ENCODE measurements at places on chromosomes 13 and 19. TPM values are rescaled to one million over a fixed set of nuclear protein-coding genes. Genes with fewer than 3 reads are reported as not detected.
A peak's percentile ranks its signal among the peaks of the same experiment; 100 is the strongest.

- DNase-seq: no peak
Measured at GRCh38 chr19:11165486-11166030, 10.0 kb upstream of the SPC24 start.

DNA sequence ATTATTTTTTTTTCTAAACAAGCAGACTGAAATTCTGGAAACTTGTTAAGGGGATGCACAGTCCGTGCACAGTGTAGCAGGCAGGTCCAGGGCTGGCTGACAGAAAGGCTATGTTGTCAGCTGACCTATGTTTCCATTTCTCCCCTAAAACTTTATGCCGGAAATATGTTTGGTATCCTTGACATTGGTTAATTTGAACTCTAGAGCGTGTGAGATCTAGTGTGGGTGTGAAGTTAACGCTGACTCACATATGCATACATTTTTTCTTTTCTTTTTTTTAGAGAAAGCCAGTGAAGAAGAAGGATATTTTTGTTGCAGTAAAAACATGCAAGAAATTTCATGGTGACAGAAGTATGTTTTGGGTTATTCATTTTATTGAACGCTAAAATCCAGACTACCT, 76.6 kb downstream of the B3GLCT start:
- no peak for DNase-seq

- DNase-seq: no peak
Measured at GRCh38 chr19:32682317-32682716, 6.7 kb downstream of the RGS9BP start.

DNA sequence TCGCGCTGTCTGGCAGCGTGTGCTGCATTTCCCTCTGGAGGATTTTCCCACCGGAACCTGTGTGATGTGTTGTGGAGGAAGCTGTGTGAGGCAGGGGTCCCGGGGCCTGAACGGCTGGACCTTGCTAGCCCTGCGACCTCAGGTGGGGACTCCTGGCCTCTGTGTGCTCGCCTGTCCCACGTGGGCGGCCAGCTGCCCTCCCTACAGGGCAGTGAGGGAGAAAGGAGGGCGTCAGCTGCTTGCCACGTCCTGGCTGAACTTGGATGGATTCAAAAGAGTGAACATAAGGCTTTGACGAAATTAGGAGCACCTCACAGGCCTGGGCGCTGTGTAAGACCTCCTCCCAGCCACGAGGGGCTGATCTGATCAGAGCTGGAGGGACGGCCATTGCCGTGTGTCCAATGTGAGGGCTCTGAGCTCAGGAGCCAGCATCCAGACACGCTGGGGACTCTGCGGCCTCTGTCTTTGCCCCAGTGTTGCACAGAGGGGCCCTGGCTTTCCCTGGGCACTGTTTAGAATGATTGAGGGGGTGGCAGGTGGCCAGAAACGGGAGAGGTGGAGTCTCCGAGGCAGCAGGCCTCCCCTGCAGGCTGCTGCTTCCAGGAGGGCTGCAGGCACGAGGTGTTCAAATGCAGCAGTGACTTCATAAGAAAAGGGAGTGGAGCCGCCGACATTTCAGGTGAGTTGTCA, 13.0 kb downstream of the TFDP1 start:
- no peak for DNase-seq

DNA sequence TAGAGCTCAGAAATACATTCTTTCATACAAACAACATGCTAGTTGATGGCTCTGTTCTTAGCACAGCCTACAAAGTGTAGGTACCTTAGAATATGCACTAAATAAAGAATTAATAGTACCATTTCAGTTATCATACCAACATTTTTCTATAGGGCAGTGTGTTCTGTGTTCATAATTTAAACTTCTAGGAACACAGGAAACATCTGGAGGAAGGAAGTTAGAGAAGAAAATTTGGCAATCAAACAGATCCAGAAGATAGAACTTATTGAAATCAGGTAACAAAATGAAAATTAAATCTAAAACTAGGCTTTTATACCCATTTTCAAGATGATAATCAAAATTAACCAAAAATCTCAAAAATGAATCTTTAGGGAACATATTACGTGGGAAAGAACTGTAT, 527.5 kb downstream of the DCT start:
- DNase-seq: no peak

DNA sequence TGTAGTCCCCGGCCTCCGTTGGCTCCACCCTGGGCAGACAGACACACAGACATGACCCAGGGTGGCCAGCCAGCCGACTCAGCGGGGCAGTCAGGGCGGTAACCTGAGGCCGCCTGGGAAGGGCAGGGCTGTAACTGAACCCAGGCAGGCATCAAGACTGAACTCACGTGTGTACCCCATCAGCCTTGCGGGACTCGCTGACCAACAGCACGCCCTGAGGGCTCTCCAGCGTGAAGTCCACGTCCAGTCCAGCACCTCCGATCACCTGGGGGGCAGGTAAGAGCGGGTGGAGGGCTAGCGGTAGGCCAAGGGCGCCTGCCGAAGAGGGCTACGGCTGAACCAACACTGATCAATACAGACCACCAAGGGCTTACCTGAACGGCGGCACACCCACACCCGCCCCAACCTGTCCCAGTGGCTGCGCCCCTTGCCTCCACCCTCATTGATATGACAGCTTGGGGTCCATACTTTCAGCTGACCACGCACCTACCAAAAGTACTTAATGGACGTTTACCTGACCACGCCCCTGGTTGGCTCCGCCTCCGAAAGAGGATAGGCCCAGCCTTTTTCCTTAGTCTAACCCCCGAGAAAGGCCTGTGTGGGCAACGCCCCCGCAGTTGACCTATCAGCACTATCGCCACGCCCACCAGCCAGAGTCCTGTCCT, 791 bp downstream of the TMED1 start:
- peak; percentile 21 for DNase-seq

- no peak for DNase-seq
Measured at GRCh38 chr13:60150538-60150937, 13.2 kb downstream of the DIAPH3 start.

GRCh38 chr19:46376241-46377153, 29.6 kb downstream of the PPP5C start:
- no peak for DNase-seq

DNA sequence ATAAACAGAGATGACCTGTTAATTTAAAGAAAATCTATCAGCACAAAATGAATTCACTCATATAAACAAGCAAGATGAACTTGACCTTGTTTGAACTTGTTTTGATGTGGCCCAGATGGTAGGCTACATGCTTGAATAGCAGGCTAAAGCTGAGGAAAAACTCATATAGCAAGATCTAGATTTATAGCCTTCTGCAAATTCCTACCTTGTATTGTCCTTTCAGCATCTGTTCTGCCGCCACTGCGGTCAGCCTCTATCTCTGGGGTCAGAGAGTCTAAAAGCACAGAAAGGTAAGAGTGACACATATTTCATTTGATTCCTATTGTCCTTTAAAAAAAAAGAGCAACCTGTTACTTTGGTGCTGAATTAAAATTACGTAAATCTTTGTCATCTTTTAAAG, 392.1 kb downstream of the DACH1 start:
- DNase-seq: no peak

DNA sequence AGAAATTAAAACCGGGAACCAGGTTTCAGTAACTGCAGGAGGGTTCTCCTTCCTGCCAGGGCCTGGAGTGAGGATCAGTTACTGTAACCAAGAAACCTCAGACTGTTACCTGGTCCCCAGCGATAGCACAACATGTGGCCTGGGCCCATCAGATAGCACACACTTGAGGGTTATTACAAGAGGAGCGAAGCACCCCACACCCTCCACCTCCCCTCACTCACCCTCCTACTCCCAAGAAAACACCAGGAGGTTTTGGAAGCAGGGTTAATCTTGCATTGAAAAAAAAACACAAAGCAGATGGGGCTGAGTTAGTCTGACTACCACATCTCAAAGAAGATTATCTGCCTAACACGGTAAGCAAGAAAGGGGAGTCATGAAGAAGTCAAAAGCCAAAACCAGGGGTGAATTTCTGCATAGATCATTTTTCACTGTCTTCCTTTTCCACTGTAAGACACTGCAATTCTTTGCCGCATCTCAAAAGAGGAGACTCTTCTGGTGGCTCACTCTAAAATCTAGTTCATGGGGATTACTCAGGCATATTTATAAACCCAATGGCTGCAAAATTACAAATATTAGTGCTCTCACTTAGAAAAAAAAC, 75.9 kb upstream of the DOCK9 start:
- no peak for DNase-seq

GRCh38 chr13:27624071-27624470, 2.4 kb downstream of the POLR1D start:
- no peak for DNase-seq

- no peak for DNase-seq
Measured at GRCh38 chr19:50897612-50898011, 13.6 kb downstream of the KLK4 start.

DNA sequence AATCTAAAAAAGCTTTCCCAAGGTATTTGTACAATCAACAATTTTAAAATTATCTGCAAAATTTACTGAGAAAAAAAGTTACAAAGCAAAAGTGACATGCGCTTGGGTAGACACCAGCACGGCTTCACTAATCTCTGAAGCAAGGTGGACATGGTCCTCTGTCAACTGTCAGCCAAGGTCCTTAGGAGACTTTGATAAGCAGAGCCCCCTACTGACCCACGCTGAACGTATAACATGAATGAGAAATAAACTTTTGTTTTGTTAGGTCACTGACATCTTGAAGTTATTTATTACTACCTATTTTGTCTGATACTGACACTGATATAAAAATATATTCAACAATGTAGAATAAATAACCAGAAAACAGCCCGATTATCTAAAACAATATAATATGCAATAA, 100.7 kb upstream of the OBI1 start:
- no peak for DNase-seq

GRCh38 chr13:113742000-113742441, 17.0 kb upstream of the TMEM255B start:
- DNase-seq: no peak

- no peak for DNase-seq
Measured at GRCh38 chr13:72622546-72622945, 104.9 kb downstream of the MZT1 start.

- DNase-seq: no peak
Measured at GRCh38 chr19:642767-643727, 3.4 kb downstream of the FGF22 start.

GRCh38 chr13:33249066-33249465, 36.5 kb downstream of the STARD13 start:
- DNase-seq: peak; percentile 83

DNA sequence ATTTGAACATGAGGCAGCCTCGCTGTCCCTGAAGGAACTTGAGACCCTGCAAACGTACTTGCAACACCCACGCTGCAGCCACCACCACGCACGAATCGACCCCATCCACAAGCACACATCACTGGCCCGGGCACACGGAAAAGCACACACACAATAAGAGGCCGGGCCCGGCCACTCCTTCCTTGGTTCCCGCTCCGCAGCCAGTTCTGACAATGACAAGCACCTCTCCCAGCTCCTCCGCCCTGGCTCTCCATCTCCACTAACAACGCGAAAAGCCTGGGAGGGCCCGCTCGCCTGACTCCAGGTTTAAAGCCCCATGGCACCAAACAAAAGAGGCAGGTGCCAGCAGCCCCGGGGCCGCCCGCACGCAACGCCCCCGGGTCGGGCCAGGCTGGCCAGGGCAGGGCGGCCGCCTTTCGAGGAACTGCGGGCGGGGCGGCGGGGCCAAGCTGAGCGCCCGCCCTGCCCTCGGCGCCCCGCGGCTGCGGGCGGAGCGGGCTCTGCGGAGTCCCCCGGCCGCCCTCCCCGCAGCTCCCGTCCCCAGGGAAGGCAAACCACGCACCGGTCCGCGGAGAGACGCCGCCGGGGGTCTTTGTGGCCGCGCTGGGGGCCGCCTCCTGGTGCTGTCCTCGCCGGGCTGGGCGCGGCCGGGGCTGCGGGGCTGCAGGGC, 495 bp downstream of the DCLK1 start:
- DNase-seq: no peak

GRCh38 chr19:49567861-49568441, 12.4 kb downstream of the NOSIP start:
- no peak for DNase-seq

DNA sequence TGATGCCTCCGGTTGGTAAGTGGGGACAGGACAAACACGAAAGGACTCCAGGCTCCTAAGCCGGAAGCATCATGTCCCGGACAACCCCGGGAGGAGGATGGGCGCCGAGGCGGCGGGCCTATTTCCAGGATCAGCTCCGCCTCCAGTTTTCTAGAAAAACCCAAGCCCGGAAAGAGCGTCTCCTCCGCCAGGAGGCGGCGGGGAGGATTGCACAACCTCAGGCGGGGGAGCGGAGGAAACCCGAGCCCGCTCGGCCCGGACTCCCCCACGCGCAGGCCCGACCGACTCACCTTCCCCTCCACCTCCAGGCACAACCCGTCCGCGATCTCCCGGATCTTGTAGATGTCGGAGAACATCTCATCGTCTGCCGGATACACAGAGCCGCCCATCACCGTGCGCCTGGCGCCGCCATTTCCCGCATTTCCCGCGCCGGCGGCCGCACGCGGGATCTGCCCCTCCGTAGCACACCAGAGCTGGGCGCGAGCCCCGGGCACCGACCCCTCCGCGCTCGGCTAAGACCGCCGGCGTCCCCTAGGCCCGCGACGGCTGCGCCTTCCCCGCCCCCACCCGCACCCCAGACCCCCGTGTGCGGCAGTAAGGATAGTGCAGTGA, 455 bp downstream of the TPT1 start:
- DNase-seq: peak; percentile 89

DNA sequence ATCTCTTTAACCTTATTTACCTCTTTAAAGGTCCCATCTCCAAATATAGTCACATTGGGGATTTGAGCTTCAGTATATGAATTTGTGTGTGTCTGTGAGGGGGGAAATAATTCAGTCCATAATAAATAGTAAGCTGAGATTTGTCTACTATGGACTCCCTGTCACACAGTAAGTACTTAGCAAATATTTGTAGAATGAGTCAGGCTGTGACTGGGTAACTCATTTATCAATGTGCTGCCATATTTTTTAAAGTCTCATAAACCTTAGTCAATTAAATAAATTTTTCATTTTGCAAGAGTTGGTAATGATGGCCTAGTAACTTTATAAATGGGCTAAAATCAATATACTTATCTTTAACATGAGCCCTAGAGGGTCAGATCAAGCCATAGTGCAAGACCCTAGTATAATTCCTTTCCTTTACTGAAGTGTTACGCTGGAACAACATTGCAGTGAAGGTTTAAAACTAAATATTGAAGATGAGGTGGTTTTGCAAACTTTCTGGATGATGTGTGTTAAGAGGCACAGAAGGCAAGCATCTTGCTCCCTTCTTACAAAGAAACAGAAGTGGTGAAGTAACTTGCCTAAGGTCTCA, 305.1 kb downstream of the KCNRG start:
- peak; percentile 65 for DNase-seq

- peak; percentile 17 for DNase-seq
Measured at GRCh38 chr13:96632536-96633320, 361.5 kb downstream of the OXGR1 start.

DNA sequence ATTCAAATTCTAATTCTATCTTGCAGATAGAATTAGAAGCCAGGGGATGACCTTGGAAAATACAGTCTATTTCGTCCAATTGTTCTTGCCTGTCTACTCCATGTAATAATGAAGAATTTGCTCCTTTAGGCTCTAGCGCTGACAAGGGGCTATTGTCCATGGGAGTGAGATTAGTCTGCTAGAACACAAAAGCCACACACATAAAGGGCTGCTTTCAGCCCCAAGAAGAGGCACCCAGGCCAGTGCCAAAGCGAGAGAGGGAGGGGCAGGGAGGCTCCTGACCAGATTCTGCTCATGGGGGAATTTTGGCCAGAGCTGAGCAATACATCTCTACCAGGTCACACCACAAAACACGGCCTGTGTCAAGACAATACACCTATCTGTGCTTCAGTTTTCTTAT, 1306.9 kb downstream of the UQCRFS1 start:
- DNase-seq: no peak

Gene MEF2B
- polyA plus RNA-seq: 0.65 TPM

Gene F10
- 0.14 TPM for polyA plus RNA-seq

Gene CYP2F1
- not detected for polyA plus RNA-seq

Gene PCCA
- 5.1 TPM for polyA plus RNA-seq

Gene ZNF430
- polyA plus RNA-seq: 7.0 TPM

Gene RGCC
- 95.0 TPM for polyA plus RNA-seq

Measured in endothelial cell of umbilical vein (primary cell).